ENCODE measurements at places on chromosomes 1 and 21.

DNA sequence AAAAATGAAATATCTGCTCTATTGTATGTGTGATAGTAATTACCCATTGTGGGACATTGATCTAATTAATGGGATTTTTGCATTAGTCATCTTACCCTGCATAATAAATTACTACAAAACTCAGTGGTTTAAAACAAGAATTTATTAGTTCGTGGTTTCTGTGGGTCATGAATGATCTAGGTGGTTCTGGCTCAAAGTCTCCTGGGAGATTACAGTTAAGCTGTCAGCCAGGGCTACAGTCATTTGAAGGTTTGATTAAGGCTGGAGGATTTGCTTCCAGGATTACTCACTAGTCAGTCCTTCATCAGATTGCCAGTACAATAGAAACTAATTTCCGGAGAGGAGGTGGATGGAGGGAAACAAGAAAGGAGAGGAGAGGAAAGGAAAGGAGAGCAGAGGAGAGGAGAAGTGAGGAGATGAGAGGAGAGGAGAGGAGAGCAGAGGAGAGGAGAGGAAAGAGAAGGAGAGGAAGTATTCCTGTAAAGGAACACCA, 60.4 kb upstream of the TNFSF4 start:
- DNase-seq: no peak

DNA sequence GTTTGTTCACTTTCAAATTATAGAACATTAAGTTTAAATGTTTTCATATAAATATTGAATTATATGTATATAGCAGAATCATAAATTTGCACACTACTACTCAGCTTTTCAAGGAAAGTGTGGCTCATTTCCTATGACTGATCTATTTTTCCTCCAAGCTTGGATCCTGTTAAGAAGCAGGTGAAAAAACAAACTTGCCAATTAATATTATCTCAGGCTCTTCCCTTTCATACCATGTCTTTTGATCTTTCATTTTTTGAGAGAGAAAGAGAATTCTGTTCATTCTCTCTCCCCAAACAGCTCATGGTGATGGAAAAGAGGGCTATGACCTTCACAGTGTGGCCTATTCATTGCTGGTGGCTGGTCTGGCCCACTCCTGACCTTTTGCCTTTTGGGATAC, 43.7 kb downstream of the SEC16B start:
- DNase-seq: no peak

- no peak for DNase-seq
These were observed 60.1 kb downstream of the ELK4 start for GRCh38 chr1:205571747-205572146.

GRCh38 chr1:214318356-214318755, 37.4 kb downstream of the SMYD2 start:
- DNase-seq: no peak

- DNase-seq: no peak
These were observed 69.8 kb downstream of the CR1 start for GRCh38 chr1:207565546-207566468.

GRCh38 chr1:95575291-95575690, 341.3 kb downstream of the RWDD3 start:
- DNase-seq: no peak

DNA sequence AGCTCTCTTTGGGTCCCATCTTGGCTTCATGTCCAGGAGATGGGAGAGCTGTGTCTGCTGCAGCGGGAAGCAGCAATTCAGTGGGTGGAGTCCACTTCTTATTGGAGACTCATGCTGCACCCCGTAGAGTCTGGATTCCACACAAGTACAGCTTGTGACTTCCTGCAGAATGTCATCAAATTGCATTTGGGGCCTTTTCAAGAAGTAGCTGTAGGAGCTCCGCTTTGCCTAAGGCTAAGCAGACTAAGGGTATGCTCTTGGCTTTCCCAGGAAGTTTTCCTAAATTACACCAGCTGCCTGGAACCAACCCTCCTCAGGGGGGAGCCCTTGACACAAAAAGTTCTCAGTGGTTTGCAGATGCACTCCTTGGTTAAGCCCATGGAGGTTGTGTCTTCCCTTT, 5.7 kb upstream of the MOB3C start:
- no peak for DNase-seq

DNA sequence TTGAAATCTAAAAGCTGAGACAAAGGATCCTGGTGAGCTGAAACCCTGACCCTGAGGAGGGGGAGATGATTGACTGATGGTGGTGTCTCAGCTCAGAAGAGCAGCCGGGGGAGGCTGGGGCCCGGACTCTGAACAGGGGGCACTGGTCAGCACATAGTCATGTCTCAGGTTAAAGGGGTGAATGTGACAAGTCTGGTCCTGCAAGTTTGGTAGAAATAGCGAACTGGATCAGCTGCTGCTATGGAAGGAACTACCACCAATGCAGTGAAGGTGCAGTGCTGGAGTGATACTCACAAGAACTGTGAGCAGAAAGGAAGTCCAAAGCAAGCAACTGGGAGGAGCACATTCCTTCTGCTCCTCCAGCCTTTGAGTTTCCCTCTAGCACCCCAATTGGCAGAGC, 98.8 kb upstream of the SSX2IP start:
- DNase-seq: no peak

GRCh38 chr1:117049857-117050256, 10.3 kb upstream of the TTF2 start:
- no peak for DNase-seq

- DNase-seq: no peak
These were observed 82.5 kb downstream of the NPHP4 start for GRCh38 chr1:5909576-5910275.

DNA sequence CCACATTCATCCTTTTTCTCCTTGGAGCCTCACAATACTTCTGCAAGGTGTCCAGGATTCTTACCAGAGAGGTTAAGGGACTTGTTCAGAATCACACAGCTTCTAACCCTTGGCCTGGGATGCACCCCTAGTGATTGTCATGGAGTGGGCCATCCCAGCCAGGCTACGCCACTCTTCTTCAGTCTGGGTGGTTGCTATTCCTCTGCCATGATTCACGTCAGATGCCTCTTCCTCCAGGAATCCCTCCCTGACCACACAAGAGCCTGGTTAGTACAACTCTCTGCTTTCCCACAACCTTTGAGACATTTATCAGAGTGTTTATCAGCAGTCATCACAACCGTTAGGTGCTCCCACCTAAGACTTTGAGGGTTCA, 121.8 kb downstream of the EPHB2 start:
- no peak for DNase-seq

- DNase-seq: no peak
These were observed 18.9 kb downstream of the SFPQ start for GRCh38 chr1:35173909-35174540.

DNA sequence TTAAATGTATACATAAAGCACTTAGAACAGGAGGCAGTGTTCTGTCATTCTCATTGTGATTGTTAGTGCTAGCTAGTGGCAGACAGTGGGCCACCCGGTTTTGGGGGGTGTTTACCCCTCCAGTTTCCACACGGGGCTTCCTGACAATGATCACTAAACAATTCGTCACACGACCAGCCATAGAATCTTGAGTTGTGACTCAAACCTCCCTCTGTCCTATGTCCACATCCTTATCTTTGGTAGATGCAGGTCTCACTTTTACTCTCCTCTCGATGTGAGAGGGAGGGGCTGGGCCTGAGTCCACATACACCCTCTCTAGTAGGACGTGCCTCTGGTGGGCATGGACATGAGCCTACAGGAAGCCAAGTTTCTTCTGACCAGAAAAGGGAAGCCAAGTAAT, 92.6 kb upstream of the SSX2IP start:
- DNase-seq: no peak

- no peak for DNase-seq
These were observed 74.5 kb upstream of the CAMK1G start for GRCh38 chr1:209509039-209509438.

DNA sequence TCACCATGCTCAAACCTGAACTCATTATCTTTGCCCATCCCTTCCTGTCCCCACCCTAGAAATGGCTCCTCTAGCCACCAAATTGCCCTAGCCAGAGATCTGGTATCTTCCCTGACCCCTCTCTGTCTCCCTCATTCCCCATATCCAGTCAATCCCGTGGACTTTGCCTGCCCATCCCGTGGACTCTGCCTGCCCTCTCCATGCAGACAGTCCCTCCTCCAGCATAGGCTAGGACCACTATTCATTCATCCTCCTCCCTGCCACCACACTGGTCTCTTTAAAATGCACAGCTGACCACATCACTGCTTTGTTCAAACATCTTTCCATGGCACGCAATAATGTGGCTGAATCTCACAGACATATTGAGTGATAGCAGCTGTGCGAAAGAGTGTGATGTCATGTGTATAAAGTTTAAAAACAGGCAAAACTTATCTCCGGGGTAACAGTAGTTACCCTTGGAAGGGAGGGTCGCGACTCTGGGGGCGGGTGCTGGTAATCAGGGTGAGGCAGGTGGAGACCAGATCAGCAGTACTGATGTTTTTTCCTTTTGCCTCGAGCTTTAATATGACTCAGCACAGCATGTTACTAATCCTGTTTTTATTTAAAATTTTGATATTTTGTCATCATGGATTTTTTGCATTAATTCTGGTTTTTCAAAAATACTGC, 4.8 kb upstream of the SLC2A1 start:
- no peak for DNase-seq

DNA sequence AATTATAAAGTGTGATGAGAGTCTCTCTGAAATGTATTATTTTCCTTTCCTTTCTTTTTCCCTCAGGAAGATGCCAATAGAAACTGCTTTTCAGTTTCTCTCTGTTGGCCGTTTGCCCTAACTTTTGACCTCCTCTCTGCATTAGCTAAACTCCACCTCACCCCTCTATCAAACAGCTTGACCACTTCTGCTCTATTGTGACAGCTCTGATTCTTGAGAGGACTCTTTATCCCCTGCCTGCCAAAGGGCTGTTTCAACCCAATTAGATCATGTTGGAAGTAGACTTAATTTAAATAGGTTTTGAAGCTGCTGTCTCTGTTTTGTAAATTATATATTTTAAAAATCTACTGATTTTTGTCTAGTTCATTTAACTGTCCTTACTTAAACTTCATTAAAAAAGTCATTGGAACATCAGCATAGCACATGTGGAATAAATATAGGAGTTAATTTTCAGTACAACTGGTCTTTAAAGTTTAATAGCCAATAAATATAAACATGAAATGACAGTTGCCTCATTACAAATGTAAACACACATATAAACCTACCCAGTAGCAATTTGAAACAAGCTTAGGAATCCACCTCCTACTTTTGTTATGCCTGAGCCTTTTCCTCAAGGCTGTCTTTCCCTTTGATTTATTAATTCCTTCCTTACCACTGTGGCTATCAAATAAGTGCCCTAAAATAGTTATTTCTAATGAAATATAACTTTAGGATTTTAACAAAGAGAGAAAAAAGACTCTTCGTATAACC, 152.0 kb downstream of the CHRM3 start:
- no peak for DNase-seq

DNA sequence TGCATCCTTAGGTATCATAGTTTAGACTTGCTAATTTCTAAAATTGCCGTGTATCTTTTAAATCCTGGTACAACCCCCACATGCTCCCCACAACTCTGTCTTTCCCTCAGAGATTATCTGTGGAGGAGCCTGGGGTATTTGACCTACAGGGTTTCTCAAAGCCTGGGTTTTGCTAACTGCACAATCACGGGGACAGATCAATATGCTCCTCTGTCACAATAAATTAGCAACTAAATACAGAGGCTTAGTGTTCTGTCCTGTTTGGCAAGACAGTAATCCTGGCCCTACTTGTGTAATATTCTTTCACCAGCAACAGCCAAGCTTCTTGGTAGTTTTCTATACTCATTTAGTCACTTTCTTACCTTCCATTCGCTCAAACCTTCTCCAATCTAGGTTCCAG, 8.5 kb downstream of the ECHDC2 start:
- no peak for DNase-seq
